Activated CD8-positive, alpha-beta memory T cell treated with anti-CD3 and anti-CD28 coated beads for 48 hours (primary cell): ENCODE measurements at places on chromosomes 4 and X.
A peak's percentile ranks its signal among the peaks of the same experiment; 100 is the strongest.

GRCh38 chr4:177242651-177243286, 66.9 kb upstream of the NEIL3 start:
- DNase-seq, result no peak

- DNase-seq, result no peak
Observed at GRCh38 chr4:37721995-37722638, 35.9 kb upstream of the RELL1 start.

DNA sequence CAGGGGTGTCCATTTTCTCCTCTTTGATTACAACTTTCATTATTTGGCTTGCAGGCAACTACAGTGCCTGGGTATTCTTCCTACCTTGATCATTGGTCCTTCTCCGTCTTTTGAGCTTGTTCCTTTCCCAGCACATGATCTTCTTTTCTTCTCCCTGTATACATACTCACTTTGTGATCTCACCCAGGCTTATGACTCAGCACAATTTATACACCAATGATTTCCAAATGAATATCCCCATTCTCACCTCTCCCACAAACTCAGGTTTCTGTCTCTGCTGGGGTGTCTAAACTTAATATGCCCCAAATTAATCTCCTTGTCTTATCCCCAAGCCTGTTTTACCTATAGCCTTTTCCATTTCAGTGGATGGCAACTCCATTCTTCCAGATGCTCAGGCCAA, 19.5 kb upstream of the C4orf54 start:
- DNase-seq, result no peak

DNA sequence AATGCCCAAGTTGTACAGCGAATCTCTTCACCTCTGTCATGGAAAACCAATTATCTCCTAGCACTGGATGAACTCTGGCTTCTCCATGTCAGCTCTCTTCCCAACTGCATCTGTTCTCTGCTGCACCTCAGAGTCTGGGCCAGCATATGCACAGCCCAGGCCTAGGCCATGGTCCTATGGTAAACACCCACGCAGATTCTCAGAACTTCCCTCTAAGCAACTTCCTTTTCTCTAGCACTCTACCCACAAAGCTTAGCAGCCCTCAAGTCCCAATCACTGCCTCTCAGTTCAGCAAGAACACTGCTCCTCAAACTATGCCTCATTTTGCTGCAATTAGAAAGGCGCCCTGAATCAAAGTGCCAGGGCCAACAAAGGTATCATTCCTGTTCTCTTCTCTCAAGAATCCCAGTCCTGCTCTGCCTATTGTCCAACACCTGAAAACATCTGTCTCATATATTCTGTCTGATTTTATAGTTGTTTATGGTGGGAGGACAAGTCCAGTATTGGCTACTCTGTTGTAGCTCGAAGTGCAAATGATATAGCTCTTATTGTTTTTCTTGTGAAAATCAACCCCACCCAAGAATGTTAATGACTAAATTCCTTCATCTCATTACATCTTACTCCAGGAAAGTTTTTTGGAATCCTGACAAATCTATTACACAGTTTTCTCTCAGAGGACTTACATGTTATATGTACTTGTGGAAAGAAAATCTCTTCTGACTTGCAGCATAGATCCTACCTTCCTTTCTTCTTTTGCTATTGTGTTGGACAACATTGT, 85.4 kb downstream of the DCHS2 start:
- DNase-seq, result no peak

DNA sequence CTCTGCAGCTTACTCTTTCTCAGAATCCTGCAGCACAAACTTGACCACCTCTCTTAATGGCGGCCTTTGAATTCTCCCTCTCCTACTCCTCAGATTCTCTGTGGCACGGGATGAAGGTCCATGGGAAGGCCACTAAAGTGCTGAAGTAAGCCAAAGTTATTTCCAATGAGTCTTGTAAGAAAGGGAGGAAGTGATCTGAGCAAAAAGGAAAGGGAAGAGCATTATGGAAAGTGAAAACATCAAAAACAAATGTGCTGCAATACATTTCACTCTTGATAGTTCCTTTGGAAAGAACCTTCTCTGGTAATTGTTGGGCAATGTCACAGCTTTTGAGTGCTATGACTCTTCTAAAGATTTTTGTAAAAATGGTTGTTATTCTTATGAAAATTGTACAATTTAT, 54.3 kb upstream of the CAMK2D start:
- no peak for DNase-seq

DNA sequence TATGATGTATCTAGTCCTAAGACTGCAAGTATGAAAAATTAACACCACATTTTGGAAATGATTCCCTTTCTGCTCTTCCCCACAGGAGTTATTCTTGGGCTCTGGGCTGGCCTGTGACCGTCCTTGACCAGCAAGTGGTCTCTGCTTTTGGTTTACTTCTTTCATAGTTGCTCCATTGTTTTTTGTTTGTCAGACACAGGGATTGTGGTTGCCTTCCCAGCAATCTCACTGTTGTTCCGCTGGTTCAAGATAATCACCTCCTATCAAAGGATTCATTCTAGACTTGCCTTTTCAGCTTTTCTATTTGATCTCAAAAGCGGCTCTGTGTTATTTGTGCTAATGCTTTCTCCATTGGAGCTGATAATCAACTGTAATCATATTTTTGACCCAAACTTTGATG, 218.8 kb downstream of the MGST2 start:
- DNase-seq, result no peak

DNA sequence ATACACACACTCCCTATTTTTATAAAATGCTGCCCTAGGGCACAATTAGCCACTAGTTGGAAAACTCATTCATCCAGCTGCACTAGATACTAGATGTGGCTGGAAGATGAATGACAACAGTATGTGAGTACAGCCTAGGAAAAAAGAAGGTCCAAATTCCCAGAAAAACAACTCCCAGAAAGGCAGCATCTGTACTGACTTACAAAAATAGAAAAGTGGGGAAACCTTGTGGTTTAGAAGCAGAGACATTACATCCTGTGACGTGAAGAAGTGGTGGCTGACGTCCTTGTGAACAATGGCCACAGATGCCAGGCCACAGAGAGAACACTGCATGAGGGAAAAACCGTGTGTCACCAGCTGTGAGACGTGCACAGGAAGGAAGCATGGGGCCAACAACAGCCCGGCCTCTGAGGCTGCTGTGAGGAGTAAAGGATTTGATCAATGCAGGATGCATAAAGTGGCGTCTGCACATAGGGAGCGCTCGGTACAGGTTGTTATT, 81.2 kb downstream of the SPRY1 start:
- peak; percentile 10 for DNase-seq

GRCh38 chr4:73231518-73232487, 26.8 kb downstream of the ANKRD17 start:
- no peak for DNase-seq

DNA sequence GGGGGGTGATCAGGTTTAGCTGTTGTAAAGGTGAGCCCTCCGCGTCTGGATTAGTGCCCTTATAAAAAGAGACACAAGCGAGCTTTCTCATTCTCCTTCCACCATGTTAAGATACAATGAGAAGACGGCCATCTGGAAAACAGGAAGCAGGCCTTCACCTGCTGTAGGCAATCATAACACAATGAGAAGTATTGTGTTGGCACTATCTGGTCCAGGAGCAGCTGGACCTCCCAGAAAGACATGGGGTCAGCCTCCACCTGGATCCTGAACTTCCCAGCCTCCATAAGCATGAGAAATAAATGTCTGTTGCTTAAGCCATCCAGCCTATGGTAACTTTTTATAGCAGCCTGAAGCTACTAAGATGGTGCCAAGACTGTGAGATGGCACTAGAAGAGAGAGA, 8.6 kb upstream of the SMIM20 start:
- DNase-seq, result no peak

DNA sequence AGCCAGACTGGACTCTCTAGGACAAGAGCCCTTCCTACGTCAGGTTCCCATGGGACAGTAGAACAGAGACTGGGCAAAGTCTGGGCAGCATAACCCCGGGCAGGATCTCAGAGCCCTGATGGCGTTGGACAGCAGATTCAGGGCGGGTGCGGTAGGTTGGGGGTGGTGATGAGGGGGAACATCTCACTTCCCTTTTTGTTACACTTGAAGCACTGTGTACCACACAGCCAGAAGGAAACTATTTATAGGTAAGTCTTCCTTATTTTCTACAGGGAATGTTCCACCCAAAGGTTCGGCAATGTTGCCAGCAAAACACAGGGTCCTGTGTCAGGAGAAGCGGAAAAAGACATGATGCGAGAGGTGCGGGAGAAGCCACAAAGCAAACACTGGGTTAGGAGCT, 54.3 kb downstream of the TSC22D3 start:
- no peak for DNase-seq

- no peak for DNase-seq
Observed at GRCh38 chrX:123140904-123141303, 43.2 kb upstream of the GRIA3 start.

DNA sequence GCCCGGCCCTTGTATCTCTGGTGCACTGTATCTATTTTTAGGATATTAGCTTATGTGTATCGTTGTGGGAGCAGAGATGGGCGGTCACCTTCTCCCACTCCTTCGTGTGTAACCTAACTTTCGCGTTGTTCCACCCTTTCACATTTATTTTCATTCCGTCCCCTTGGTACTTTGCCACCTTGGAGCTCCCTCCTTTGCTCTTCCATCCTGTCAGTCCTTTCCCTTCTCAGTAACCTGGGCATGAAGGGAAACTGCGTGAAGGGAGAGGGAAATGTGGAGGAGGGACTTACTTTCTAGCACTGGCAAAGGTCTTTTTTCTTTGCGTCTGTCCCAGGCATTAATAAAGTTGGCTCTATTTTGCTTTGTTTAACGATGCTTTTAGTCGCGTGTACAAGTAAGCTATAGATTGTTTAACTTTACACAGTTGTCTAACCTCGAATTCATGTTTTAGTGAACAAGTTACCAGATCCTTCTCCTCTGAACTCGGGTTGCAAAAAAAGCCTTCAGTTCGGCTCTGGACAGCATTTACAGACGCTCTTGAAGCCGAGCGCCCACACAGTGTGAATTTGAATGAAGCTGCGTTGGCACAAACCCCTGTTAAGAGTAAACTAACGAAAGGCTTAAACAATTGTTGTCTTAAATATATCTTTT, 3.9 kb downstream of the PCDH10 start:
- DNase-seq, result no peak

- no peak for DNase-seq
Observed at GRCh38 chr4:18198653-18199052, 177.1 kb upstream of the LCORL start.

GRCh38 chrX:82756272-82756671, 751.8 kb upstream of the POU3F4 start:
- no peak for DNase-seq

DNA sequence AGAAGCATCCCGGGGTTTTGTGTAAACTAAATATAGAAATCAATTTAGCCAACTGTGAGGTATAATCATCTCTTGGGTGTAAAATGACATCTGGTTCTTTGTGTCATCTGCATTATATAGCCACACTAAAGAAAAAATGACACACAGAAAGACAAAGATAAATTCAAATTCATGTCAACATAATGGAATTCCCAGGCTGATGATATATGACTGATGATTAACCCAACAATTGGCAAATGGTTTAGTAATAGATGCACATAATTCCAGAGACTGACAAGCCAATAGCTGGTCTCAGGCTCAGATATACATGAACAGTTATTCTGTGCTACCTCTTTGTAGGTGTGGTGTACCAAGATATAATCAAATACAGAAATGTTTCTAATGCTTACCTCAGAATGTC, 375.4 kb upstream of the PITX2 start:
- no peak for DNase-seq

DNA sequence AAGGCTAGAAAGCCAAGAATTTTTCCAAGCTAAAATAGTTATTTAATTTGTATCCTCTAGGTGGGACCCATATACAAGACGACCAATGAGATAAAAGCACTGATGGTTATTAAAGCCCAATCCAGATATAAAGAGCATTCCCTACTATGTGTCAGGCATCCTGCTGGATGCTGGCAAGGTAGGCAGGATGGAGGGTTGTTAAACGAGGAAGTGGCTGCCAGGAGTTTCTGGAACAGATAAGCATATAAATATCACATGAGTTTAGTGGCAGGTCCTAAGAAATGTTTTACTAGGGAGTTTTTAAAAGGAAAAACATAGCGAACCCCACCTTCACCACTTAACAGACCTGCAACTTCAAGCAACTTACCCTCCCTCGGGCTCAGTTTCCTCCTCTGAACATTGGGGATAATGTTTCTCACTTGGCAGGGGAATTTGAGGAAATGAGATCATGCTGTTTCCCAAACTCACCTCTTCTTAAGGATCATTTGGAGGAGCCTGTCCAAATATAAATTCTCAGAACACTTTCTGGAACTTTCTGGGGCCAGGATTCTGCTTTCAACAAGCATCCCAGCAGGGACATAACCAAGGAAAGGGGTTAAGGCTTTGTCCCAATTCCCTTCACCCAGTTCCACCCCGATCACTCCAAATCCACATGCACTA, 94.3 kb upstream of the LDB2 start:
- DNase-seq, result no peak

GRCh38 chrX:107226757-107227156, 20.3 kb downstream of the DNAAF6 start:
- DNase-seq, result no peak
